HCT116 (cell line): ENCODE measurements at places on chromosomes 3 and 15. TPM values are rescaled to one million over a fixed set of nuclear protein-coding genes. Genes with fewer than 3 reads are reported as not detected.

IGF1R gene
- total RNA-seq = 16.3 TPM

RHOV gene
- 6.0 TPM for total RNA-seq

TRAT1 gene
- total RNA-seq = not detected

ANKRD34C gene
- total RNA-seq = not detected

SNURF gene
- total RNA-seq = 0.44 TPM

PLSCR5 gene
- total RNA-seq = not detected

GABPB1 gene
- 20.1 TPM for total RNA-seq

NR2E3 gene
- 0.59 TPM for total RNA-seq

IMPG2 gene
- 0.20 TPM for total RNA-seq

TGM5 gene
- not detected for total RNA-seq

SOX14 gene
- total RNA-seq = not detected

CSPG5 gene
- total RNA-seq = 3.8 TPM

CFAP100 gene
- not detected for total RNA-seq

ISG20 gene
- total RNA-seq = 11.0 TPM

CALML4 gene
- total RNA-seq = 8.5 TPM

KBTBD8 gene
- total RNA-seq = 1.4 TPM

PODXL2 gene
- total RNA-seq = 5.7 TPM

SEMA5B gene
- 0.15 TPM for total RNA-seq

HRG gene
- total RNA-seq = 0.42 TPM

GABRR3 gene
- not detected for total RNA-seq

ZBED2 gene
- total RNA-seq = 16.1 TPM

TLR9 gene
- 0.15 TPM for total RNA-seq

HYAL2 gene
- 42.2 TPM for total RNA-seq

ITIH1 gene
- 0.37 TPM for total RNA-seq

TGM4 gene
- total RNA-seq = not detected

THRB gene
- 2.5 TPM for total RNA-seq

FOXL2 gene
- not detected for total RNA-seq

SPTBN5 gene
- 0.96 TPM for total RNA-seq

KY gene
- not detected for total RNA-seq

FMN1 gene
- total RNA-seq = 0.39 TPM

FETUB gene
- total RNA-seq = not detected

GANC gene
- 13.1 TPM for total RNA-seq

IGF2BP2 gene
- total RNA-seq = 135 TPM

PRSS50 gene
- not detected for total RNA-seq

CNOT10 gene
- 47.4 TPM for total RNA-seq

CEMIP gene
- total RNA-seq = 3.5 TPM

ADCY5 gene
- 0.49 TPM for total RNA-seq

SEMA3F gene
- 15.7 TPM for total RNA-seq

FEZF2 gene
- not detected for total RNA-seq

RASA2 gene
- 12.8 TPM for total RNA-seq

GNAI2 gene
- total RNA-seq = 170 TPM

ESYT3 gene
- 0.05 TPM for total RNA-seq

NR2F2 gene
- total RNA-seq = 61.4 TPM

SAMD7 gene
- total RNA-seq = not detected
